Fibroblast of lung (primary cell): ENCODE measurements at places on chromosomes 5 and 9. TPM values are rescaled to one million over a fixed set of nuclear protein-coding genes. Genes with fewer than 3 reads are reported as not detected.

DNA sequence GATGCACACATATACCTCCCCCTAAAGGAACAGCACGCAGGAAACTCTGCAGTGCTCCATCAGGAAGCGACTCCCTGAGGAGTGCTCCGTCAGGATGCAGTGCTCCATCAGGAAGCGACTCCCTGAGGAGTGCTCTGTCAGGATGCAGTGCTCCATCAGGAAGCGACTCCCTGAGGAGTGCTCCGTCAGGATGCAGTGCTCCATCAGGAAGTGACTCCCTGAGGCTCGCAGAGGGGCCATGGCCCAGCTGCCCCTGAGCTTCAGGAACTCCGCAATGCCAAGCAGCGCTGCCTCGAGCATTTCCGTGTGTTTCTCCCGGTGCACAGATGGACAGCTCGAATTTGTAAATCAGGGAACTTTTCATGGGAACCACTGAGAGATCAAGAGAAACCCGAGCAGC lies 88.1 kb downstream of the PAX5 start:
- H3K4me1 ChIP-seq = no peaks in the 10 kb centered on the region
- peaks cover 2% of the 10 kb centered on the region for H3K27me3 ChIP-seq
- no peak overlapping the region for H3K4me3 ChIP-seq

DNA sequence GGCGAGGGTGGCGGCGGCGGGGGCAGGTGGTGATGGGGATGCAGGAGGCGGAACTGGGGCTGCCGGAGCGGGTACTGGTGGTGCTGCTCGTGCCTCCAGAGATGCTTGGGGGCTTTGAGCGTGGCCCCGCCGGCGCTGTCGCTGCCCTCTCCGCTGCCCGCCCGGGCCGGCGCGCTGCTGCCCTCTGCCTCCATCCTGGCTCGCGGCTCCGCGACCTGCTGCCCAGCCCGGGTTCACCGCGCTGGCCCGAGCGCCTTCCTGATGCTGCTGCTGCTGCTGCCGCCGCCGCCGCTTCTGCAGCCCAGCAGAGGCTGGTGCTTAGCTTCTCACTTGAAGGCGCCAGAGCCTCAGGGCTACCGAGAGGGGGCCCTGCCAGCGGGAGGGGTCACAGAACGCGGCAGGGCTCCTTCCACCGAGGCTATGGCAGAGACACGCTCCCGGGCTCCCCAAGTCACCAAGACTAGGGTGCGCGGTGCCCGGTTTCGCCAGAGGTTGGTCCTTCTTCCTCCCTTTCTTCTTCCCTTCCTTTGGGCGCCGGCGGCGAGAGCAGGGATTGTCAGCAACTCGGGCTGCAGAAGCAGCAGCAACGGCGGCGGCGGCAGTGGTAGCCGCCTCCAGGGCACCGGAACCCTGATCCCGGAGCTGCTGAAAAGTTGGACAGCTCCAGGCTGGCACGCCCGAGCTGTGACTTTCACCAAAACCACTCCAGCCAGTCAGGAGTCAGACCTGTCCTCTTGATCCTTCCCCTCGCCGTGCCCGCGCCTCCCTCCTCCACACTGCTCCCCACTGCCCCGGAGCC lies at the start of gene PDE4D:
Gene PDE4D (minus strand): TSS at position 298 of the 799 bp plus-strand sequence.
- no peaks in the 10 kb centered on the region for H3K36me3 ChIP-seq
- no peaks in the 10 kb centered on the region for H3K4me1 ChIP-seq
- H3K27ac ChIP-seq = no peak within 1 kb of the TSS

DNA sequence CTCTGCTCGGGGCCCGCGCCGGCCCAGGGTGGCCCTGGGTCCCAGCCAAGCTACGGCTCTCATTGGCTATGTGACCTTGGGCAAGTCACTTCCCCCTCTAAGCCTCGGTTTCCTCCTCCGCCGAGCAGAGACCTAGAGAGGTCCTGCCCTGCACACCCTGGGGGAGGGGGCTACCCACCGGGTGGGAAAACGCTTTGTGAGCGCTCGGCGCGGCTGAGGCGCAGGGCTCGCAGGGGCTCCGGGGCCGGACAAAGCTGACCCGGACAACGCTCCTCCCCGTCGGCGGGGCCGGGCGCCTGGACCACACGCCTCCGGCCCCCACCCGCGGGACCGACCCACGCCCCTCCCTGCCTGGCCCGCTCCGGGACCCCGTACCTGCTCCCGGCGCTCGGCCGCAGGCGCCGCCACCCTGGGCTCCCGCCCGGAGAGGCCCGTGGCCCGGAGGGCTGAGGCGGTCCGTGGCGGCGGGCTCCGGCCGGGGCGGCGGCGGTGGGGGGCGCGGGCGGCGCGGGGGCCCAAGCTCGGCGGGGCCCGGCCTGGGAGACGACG lies 85.7 kb upstream of the MELK start:
- H3K4me3 ChIP-seq = peak overlapping the region; percentile 87
- peaks cover 2% of the 10 kb centered on the region for H3K36me3 ChIP-seq
- H3K27me3 ChIP-seq = no peaks in the 10 kb centered on the region
- H3K27ac ChIP-seq = peak overlapping the region; percentile 66
- peak; percentile 21 for DNase-seq

Gene CACFD1
- 2.5 and 4.7 TPM in 2 replicates for polyA plus RNA-seq

Gene ARHGEF28
- 2.3 and 3.5 TPM in 2 replicates for polyA plus RNA-seq

- DNase-seq = no peak
- no peaks in the 10 kb centered on the region for H3K36me3 ChIP-seq
- H3K27ac ChIP-seq = no peak overlapping the region
- no peak overlapping the region for H3K4me3 ChIP-seq
- peaks cover 8% of the 10 kb centered on the region for H3K27me3 ChIP-seq
Observed at GRCh38 chr9:134175808-134176598, 11.6 kb upstream of the RNU6ATAC start.

GRCh38 chr5:140358738-140359310 lies 1.2 kb upstream of the SLC4A9 start:
- H3K27ac ChIP-seq = no peak overlapping the region
- no peaks in the 10 kb centered on the region for H3K27me3 ChIP-seq
- no peaks in the 10 kb centered on the region for H3K36me3 ChIP-seq
- no peak overlapping the region for H3K4me3 ChIP-seq
- peaks cover 5% of the 10 kb centered on the region for H3K4me1 ChIP-seq

DNA sequence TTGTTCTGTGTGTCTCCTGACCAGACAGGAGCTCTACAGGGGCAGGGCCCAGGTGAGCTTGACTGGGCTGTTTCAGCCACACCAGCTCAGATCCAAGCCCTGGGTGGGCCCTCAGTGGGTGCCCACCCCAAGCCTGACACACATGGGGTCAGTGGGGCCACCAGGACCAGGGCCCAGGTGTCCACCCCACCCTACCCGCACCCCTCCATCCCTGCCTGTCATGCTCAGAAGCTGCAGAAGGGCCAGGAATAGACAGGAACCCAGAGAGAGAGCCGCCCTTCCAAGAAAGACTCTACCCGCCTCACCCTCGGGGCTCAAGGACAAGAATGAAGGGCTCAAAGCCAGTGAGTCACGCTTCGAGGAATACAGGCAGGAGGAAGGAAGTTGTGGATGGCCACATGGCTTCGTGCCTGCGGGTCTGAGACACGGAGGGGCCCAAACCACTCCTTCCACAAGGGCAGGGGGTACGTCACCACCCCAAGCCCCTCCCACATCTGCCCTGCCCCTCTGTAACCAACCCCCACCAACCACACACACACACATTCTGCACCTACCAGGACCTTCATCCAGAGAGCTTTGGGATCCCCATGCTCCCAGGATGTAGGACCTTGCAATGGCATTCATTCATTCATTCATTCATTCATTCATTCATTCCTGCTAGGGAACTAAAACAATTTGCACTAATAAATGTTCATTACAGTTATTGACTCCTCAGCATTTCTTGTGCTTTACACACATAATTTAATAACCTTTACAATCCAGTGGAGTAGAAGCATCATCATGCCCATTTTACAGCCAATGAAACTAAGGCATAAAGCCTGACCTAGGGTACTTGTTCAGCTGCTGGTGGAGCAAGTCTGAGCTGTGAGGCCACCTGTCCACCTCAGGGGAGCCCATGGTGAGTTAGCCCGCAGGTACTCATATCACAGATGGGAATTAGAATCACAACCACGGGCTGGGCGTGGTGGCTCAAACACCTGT lies 55.9 kb upstream of the STXBP1 start:
- DNase-seq = peak; percentile 97
- no peaks in the 10 kb centered on the region for H3K27me3 ChIP-seq
- peak overlapping the region; percentile 94 for H3K27ac ChIP-seq
- H3K36me3 ChIP-seq = peaks cover 28% of the 10 kb centered on the region
- H3K4me1 ChIP-seq = peaks cover 68% of the 10 kb centered on the region

DNA sequence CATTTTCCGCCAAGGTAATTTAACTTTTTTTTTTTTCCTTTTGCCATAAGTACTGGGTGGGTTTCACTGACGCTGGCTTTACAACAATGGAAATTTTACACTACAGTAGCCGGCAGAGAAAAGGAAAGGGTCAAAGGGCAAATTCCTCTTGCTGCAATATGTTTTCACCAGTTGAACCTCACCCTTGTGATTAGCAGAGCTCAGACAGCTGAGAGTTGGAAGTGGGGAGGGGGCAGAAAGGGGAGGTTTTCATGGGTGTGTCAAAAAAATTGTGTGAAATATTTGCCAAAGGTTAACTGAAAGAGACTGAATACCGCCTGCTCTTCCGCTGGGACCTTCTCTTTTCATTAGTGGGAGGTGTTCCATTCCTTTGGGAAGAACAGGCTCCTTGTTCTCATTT lies 296.9 kb downstream of the ADAMTS6 start:
- peaks cover 10% of the 10 kb centered on the region for H3K4me1 ChIP-seq
- no peaks in the 10 kb centered on the region for H3K36me3 ChIP-seq
- no peaks in the 10 kb centered on the region for H3K27me3 ChIP-seq
- no peak for DNase-seq
- H3K4me3 ChIP-seq = no peak overlapping the region

GRCh38 chr5:156942064-156942463 lies 21.0 kb downstream of the TIMD4 start:
- H3K36me3 ChIP-seq = no peaks in the 10 kb centered on the region
- H3K27me3 ChIP-seq = no peaks in the 10 kb centered on the region
- H3K4me3 ChIP-seq = no peak overlapping the region
- no peak for DNase-seq

DNA sequence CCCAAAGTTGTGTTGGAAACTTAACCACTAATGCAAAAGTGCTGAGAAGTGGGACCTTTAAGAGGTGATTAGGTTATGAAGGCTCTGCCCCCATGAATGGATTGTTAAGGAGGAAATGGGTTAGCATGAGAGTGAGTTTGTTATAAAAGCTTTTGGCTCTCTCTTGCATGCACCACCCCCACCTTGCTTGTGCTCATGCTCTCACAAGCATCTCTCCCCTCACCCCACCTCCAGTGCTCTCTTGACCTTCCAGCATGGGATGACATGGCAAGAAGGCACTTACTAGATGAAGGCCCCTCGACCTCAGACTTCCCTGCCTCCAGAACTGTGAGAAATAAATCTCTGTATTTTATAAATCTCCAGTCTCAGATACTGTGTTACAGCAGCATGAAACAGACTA lies 52.8 kb downstream of the RICTOR start:
- peaks cover 8% of the 10 kb centered on the region for H3K4me1 ChIP-seq
- no peak overlapping the region for H3K27ac ChIP-seq
- H3K36me3 ChIP-seq = peaks cover 1% of the 10 kb centered on the region
- H3K27me3 ChIP-seq = no peaks in the 10 kb centered on the region

DNA sequence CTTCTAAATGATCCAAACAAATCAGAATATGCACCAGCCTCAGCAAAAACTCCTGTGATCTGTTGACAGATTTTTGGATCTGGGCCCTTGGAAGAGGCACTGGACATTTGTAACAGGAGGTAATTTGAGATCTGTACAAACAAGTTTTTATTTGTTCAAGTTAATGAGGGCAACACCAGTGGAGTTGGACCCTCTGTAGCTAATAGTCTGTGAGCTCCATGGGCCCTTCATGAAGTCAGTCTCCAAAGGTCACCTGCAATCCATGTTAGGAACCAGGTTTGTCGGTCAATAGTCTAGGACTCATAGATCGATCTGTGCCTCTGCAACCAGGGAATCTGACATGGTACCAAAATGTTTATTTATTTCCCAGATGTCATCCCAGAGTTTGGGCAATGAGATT lies 40.9 kb downstream of the PAM start:
- no peaks in the 10 kb centered on the region for H3K27me3 ChIP-seq
- no peak overlapping the region for H3K4me3 ChIP-seq
- H3K36me3 ChIP-seq = no peaks in the 10 kb centered on the region
- no peak overlapping the region for H3K27ac ChIP-seq
- DNase-seq = peak; percentile 13

Gene MAMDC2
- polyA plus RNA-seq = 4.2 and 14.4 TPM in 2 replicates
